ENCODE measurements at places on chromosomes 1 and 21.

GRCh38 chr1:228120857-228121489, 11.9 kb upstream of the MRPL55 start:
- DNase-seq = no peak

DNA sequence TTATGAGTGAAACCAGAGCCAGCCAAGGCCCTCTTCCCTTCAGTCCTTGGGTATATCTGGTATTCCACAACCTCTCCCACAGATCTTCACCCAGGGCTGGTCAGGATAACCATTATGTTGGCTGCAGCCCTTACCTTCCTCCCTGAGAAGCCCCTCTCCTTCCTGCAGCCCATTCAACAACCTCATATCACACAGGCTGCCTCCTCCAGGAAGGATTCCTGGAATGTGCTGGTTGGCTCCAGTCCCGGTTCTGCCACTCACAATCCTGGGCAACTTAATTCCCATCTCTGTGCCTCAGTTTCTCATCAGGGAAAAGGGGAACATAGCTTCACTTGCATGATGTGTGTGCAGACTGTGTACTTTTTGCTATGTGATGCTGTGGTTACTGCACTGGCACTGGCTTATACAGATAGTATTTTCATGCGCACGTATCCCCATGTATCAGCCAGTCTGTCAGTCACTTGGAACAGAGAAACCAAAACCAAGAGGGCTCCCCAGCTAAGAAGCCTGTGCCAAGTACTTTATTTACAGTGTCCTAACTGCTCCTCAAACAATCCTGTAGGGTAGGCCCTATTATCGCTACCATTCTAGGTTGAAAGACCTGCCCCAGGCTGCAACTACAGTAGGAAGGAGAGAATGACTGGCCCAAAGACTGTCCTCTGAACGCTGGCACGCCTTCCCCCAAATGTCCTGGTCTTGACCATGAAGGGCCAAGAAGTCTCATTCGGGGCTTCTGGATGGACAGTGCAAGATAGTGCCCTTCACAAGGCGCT, 39.9 kb upstream of the PPP1R15B start:
- no peak for DNase-seq

DNA sequence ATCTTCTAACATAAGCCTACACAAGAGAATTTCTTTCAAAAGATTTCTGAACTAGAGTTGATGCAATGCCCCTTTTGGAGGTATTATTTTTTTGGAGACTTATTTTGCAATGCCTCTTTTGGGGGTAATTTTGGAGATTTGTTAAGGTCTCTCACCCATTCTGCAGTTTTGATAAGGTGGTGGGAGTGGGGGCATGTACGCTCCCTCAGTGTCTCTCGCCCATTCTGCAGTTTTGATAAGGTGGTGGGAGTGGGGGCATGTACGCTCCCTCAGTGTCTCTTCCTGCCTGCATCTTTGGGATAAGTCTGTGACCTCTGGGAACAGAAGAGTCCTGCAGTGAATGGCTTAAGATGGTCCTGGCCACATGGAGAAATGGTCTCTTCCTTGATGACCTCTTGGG, 312.2 kb downstream of the ZP4 start:
- no peak for DNase-seq

DNA sequence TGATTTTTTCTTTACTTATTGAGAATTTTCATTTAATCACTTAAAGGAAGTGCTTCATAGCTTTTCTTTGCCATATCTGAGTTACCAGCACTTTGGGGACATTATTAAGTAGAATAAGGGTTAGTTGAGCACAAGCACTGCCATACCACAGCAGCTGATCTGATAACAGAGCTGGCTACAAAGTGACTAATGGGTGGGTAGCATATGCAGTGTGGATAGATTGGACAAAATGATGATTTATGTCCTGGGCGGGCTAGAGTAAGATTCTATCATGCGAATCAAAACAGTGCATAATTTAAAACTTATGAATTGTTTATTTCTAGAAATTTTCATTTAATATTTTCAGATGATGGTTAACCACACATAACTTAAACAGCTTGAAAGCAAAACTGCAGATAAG, 102.2 kb upstream of the SNX7 start:
- no peak for DNase-seq

Measured in prostate gland (tissue), 2 donors.